ENCODE measurements at places on chromosomes 12 and 14.

- DNase-seq, result no peak
These were observed 316.4 kb downstream of the ZFP36L1 start for GRCh38 chr14:68476212-68477109.

DNA sequence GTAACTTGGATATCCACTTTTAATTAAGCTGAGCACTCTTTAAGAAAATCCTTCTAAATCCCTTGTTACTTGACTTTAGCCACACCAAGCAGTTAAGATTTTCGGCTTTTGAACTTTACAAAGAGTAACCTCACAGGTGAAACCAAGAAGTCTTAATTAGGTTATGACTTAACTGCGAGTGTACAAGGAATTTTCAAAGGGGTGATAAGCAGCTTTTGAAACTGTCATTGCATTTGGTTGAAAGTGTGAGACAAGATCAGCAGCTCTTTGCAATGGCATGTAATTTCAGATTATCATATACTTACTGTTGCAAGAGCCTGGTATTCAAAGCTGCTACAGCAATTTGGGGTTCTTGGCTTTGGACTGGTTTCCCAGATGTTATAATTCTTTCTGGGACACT lies 137.5 kb downstream of the TMEM117 start:
- no peak for DNase-seq

- DNase-seq, result no peak
These were observed 220.5 kb upstream of the ATXN7L3B start for GRCh38 chr12:74317078-74317601.

- no peak for DNase-seq
These were observed 16.4 kb upstream of the LMO3 start for GRCh38 chr12:16622338-16622737.

GRCh38 chr12:5912011-5912410 lies 33.0 kb downstream of the ANO2 start:
- DNase-seq, result no peak

DNA sequence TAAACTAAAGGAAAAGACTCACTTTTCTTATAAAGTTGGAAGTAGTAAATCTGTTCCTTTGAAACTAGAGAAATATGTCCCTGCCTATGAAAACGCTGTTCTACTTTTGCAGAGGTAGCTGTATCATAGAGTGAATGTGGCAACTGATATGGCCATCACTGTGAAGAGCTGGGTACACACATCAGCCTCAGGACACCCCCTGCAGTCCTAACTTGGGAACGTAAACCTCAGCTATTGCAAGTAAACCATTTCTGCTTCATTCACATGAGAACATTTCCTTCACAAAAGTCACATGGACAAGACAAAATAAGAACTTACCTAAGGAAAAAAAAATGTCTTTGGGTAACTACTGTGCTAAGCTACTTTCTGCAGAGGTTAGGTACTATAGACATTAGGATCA lies 233.3 kb upstream of the PPFIA2 start:
- DNase-seq, result peak; percentile 20

- no peak for DNase-seq
These were observed 17.4 kb downstream of the PPP1CC start for GRCh38 chr12:110725267-110725666.

DNA sequence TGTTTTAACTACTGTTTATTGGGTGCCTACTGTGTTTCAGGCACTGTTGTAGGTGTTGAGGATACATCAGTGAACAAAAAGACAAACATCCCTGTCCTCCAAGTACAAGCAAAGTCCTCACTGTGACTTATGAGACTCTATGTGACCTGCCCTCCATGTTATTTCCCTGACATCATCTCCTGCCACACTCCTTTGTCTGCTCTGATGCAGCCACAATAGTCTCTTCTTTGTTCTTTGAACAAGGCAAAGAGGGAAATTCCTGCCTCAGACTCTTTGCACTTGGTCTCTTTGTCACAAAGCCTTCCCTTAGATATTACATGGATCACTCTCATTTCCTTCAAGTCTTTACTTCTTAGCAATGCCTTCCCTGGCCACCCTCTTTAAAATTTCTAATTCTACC lies 240.1 kb upstream of the SRRM4 start:
- no peak for DNase-seq

- DNase-seq, result no peak
These were observed 30.5 kb upstream of the FZD10 start for GRCh38 chr12:130131801-130132200.

DNA sequence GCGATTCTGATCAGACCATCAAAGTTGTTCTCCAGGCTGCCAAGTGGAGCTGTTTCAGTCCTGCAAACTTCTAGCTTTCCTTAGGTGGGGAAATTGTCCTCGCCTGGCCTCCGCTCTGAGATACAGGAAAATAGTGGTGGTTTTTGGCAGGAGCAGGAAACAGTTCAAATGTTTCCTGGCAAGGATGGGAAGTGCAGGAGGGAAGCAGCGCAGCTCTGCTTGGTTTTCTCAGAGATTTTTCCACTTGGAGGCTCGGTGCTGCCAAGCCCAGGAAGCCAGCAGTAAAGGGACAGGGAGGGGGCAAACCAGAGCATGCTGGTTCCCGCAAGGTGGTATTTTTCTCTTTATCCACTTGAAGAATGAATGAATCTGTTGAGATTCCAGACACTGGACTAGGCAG lies 17.0 kb downstream of the TMEM63C start:
- no peak for DNase-seq

GRCh38 chr14:93959239-93960107 lies 16.9 kb downstream of the ASB2 start:
- no peak for DNase-seq

- no peak for DNase-seq
These were observed 88.6 kb upstream of the DCN start for GRCh38 chr12:91271185-91271584.

- no peak for DNase-seq
These were observed 172.4 kb downstream of the EMP1 start for GRCh38 chr12:13368971-13369370.

DNA sequence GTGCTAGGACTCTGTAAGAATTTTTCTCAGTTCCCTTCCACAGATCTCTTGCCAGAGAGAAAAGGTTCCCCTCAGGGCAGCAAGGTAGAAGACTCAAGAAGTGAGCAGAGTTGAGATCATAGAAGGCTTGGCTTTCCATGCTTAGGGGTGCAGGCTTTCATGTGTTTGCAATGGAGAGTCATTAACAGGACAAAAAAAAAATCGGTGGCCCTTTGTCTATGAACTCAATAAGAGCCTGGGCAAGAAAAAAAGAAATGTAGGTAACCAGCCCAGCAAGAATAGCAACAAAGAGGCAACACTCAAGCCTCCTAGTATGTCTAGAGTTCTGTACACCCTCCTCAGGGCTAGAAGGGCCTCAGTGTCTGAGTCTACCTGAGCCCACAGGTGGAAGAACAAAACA lies 23.4 kb upstream of the LRP6 start:
- DNase-seq, result no peak

DNA sequence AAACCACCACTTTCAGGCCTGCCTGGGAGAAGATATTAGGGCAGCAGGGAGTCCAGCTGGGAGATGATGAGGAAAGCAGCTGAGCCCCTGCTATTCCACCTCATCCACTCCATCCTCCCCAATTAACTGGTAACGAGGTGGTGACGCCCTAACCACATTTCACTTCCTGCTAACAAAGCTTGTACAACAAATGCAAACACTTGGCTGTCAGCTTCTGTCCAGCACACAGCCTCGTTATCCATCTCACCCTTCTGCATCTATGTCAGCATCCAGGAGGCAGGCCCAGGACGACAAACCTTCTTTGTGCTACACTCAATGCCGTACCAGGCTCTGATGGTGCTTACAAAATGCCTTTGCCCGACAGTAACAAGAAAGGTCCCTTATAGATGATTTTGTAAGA lies 225.4 kb downstream of the APAF1 start:
- peak; percentile 57 for DNase-seq

- DNase-seq, result no peak
These were observed 274.5 kb downstream of the MED13L start for GRCh38 chr12:116002890-116003536.

DNA sequence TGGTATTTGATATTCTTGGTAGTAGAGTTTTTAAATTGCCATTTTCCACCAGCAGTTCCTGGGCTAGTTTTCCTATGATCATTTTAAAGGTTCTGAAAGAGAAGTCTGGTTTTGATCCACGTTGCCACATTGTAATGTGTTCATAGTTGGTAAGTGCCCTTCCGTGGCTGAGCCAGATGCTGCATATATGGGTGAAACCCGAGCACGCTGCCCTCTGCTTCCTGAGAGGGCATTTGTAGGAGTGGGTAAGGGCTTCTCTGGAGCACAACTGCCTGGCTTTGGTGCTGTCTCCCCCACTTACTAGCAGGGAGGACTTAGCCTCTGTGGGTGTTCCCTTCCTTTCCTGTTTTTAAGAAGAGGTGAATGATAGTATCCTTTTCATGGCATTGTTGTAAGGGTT lies 7.1 kb downstream of the SNRNP35 start:
- no peak for DNase-seq

DNA sequence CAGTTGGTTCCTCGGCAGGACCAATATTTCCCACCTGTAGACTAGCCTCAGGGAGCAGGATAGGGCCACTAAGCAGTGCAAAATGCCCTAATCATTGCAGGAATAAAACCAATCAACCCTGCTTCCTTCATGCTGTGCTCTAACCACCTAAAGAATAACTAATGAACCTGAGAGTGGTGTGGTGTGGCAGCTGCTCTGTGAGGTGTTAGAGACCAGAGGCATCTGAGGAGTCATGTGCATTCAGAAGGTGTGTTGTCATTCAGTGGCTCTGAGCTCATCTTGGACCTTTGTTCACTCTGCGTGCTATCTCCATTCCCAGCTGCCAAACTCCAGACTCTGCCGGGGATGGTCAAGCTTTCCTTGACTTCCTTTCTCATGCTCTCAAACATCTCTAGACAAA lies 136.7 kb upstream of the EGLN3 start:
- no peak for DNase-seq

- no peak for DNase-seq
These were observed 54.7 kb downstream of the ATG14 start for GRCh38 chr14:55356913-55357312.

DNA sequence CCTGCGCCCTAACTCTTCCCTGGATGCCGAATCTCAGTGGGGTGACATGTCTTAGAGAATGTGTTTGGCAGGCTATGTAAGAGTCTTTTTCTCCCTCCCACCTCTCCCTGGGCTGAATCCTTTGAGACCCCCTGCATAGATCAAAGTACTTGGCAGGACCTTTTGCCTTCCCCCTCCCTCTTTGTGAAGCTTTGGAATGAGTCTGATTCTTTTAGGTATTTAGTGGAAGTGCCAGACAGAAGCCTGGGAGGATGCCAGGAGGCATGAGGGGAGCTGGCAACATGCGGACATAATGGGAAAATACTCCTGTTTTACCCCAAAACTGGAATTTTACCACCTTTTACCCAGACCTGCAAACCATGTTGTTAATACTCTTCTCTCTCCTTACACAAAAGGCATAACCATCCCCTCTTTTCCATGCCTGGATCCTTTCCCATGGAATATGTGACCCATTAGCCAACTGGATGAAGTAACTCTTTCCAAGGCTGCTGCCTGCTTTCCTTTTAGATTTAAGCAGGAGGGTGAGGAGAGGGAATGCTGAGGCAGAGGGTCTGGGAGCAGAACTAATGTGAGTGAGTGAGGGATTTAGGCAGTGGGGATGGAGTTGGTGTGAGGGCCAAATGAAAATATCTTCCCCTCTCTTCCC lies 41.7 kb downstream of the TTLL5 start:
- no peak for DNase-seq

Measured in COR-L47 (cell line).